Colonic mucosa (tissue), 4 donors: ENCODE measurements at places on chromosomes 5 and 9. TPM values are rescaled to one million over a fixed set of nuclear protein-coding genes. Genes with fewer than 3 reads are reported as not detected.

DNA sequence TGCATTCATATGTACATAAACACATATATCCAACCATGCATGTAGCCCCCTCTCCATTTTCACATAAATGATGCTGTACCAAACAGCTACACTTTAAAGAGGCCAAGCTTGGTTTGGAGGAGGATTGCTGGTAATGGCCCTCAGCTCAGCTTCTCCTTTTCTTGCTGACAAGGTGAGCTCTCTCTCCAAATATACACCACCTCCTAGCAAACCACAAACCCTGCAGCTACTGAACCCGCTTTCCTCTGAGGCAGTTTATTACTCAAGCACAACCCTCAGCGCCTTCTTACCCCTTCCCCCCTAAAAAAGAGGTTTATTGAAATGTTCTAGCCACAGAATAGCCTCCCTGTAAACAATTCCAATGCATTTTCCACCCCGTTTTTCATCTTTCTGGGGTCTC, 54.0 kb downstream of the ALG2 start:
- DNase-seq: no peak

DNA sequence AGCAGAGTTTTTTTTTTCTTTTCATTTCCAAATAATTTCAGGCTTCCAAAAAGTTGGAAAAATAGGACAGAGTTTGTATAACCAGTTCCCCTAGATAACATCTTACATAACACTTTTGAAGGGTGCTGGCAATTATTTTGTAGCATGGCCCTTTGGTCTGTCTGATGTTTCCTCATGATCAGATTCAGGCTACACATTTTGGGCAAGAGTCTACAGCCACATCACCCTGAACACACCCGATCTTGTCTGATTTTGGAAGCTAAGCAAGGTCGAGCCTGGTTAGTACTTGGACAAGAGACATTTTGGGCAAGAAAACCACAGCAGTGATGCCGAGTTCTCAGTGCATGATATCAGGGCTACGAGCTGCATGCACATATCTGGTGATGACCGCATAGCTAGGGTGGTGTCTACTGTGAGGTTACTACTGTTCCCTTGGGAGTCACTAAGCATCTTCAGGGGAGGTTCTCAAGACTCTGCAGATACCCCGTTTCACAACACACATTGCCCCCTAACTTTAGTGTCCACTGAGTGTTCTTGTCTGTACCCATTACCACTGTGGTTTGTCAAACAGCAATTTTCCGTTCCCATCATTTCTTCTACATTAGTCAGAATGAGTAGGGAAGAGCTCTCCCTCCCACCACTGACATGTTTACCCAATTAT, 86.2 kb downstream of the TTC39B start:
- no peak for DNase-seq

- peak; percentile 14 for DNase-seq
Observed at GRCh38 chr9:29214690-29215253, 1641.5 kb upstream of the C9orf72 start.

- no peak for DNase-seq
Observed at GRCh38 chr9:83533296-83533695, 4.9 kb downstream of the FRMD3 start.

The NIPSNAP3A gene
- 49.6 TPM for total RNA-seq

The MCIDAS gene
- total RNA-seq: 0.22 TPM

The PLCXD3 gene
- total RNA-seq: 0.80 TPM

- no peak for DNase-seq
Observed at GRCh38 chr5:8123559-8123958, 254.6 kb downstream of the MTRR start.
